ENCODE measurements at places on chromosomes 4 and X. TPM values are rescaled to one million over a fixed set of nuclear protein-coding genes. Genes with fewer than 3 reads are reported as not detected.

Gene OPN1LW
- not detected for total RNA-seq

Gene CTAG1A
- not detected for total RNA-seq

Gene KLF8
- 0.12 TPM for total RNA-seq

Gene ZDHHC15
- not detected for total RNA-seq

Gene ANXA3
- total RNA-seq: 25.8 TPM

Gene FANCB
- 0.58 TPM for total RNA-seq

Gene KCND1
- 3.5 TPM for total RNA-seq

Gene MTNR1A
- not detected for total RNA-seq

Gene PITX2
- 22.5 TPM for total RNA-seq

Gene TDO2
- not detected for total RNA-seq

Gene SPATA18
- total RNA-seq: 2.9 TPM

Gene TACC3
- 1.9 TPM for total RNA-seq

Gene CACNA1F
- total RNA-seq: not detected

Gene CT45A3
- not detected for total RNA-seq

Gene MTCP1
- 0.26 TPM for total RNA-seq

Gene CXCL11
- total RNA-seq: not detected

Gene GC
- not detected for total RNA-seq

Gene RHOXF2
- total RNA-seq: not detected

Gene RTL9
- total RNA-seq: 0.51 TPM
